ENCODE measurements at places on chromosomes 16 and 17.

- DNase-seq, result no peak
Measured at GRCh38 chr16:15822957-15823356, 33.9 kb downstream of the MYH11 start.

DNA sequence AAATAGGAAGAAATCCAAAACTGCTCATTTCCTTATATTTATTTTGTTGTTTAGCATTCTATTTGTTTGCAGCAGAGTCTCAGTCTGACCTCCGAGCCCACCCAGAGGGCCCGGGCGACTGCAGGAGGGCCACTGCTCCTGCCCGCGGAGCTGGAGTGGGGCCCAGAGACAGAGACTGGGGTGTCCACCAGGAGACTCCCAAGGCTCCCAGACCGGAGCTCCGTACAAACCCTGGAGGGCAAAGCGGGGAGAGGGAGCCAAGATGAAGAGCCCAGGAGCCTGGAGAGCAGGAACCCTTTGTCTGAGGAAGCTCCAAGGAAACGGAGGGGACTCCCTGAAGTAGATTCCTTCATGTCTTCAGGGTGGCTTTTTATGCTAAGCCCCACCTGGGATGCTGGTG, 57.9 kb downstream of the AXIN2 start:
- DNase-seq, result no peak

DNA sequence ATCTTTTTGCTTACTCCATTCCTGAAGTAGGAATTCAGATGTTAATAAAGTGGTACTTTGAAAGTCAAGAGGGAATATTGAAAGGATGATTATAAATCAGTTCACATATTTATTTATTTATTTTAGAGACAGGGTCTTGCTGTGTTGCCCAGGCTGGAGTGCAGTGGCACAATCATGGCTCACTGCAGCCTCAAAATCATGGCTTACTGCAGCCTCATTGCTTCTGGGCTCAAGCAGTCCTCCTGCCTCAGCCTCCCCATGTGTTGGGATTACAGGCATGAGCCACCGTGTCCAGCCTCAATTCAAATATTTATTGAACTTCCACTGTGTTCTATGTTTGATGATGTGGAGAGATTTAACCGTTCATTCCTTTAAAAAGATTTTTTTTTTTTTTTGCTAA, 6.6 kb downstream of the NDEL1 start:
- DNase-seq, result no peak

DNA sequence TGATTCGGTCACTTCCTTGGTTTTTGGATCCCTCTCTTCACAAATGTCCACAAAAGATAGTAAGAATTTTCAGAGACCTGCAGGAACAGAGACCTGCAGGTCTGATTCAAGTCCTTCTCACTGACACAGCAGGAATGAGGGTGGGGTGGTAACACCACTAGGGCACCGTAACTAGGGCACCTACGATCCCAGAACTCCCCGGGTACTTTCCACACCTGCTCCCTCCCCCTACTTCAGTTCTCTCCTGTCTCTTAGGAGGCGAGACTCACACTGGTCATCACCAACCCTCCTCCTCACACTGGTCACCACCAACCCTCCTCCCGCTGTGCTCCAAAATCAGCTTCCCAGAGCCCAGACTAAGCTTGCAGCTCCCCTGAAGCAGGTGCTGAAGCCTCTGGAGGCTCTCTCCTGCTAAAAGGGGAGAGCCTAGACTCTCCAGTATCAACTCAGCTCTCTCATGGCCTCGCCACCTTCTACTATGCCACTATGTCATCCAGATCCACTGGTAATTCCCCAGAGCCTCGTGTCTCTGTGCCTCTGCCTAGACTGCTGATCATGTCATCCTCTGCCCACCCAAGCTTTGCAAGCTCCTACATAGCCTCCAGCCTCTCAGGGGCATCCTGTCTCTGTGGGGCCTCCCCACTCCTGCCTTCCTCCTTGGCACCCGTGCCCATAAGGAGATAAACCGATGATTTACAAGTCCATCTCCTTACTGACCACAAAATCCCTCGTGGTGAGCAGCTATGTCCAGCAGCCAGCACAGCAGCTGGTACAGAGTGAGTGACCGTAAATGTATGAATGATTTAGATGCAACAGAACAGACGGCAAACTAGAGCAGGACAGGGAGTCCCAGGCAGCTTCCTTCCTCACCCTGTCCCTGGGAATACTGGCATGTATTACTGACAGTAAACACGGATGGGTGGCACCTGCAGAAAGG, 63.4 kb upstream of the GSG1L start:
- no peak for DNase-seq

- DNase-seq, result no peak
Measured at GRCh38 chr17:75808905-75809621, 24.5 kb downstream of the UNK start.

DNA sequence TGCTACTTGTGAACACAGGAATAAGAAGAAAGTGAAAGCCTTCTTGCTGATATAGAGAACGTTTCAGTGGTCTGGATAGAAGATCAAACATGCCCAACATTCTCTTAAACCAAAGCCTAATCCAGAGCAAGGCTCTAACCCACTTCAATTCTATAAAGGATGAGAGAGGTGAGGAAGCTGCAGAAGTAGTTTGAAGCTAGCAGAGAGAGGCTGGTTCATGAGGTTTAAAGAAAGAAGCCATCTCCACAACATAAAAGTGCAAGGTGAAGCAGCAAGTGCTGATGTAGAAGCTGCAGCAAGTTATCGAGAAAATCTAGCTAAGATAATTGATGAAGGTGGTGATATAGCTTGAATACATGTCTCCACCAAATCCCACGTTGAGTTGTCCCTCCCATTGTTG, 383.3 kb upstream of the ASIC2 start:
- DNase-seq, result no peak

- DNase-seq, result no peak
Measured at GRCh38 chr17:82365606-82366295, 5.8 kb upstream of the UTS2R start.

- DNase-seq, result peak; percentile 42
Measured at GRCh38 chr17:8223356-8224126, 13.2 kb upstream of the AURKB start.

GRCh38 chr16:75506574-75506973, 11.3 kb upstream of the CHST6 start:
- DNase-seq, result no peak

DNA sequence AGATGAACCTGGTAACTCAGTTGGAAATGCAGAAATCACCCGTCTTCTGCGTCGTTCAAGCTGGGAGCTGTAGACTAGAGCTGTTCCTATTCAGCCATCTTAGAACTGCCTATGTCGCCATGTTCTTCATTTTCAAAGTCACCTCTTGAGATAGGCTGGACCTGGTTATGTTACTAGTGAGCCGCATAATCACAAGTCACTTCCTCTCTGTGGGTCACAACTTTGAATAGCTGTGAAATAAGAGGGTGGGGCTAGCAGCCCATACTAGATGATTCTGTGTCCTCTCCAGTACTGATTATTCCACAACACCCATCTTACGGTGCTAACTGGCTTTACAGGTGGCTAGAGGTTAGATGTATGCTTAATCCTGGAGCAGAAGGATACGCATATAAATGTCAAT, 74.2 kb downstream of the VPS53 start:
- no peak for DNase-seq

DNA sequence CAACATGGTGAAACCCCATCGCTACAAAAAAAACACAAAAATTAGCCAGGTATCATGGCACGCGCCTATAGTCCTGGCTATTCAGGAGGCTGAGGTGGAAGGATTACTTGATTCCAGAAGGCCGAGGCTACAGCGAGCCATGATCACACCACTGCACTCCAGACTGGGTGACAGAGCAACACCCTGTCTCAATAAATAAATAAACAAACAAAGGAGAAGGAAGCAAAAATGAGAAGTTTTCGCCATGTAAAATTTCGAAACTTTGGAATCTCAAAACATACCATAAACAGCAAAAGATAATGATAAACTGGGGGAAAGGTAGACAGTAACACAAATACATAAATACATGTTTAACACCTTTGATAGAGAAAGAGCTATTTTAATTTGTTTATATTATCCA, 130.9 kb downstream of the ZFHX3 start:
- DNase-seq, result no peak

DNA sequence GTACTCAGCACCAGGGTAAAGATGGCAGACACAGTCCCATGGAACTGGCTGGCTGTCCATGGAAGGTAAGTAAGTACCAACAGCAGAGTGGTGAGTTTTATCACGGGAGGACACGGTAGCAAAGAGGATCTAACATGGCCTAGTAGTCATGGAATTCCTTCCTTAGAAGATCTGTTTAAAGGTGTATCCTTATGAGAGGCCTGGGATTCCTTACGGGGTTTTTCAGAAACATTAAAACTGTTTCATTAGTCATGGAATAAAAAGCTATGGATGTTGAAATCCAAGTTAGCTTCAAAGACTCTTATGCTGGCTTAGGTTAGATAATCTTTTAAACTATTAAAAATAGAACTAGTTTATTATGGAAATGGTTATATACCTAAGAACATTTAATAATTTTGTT, 7.4 kb downstream of the FTO start:
- DNase-seq, result no peak

DNA sequence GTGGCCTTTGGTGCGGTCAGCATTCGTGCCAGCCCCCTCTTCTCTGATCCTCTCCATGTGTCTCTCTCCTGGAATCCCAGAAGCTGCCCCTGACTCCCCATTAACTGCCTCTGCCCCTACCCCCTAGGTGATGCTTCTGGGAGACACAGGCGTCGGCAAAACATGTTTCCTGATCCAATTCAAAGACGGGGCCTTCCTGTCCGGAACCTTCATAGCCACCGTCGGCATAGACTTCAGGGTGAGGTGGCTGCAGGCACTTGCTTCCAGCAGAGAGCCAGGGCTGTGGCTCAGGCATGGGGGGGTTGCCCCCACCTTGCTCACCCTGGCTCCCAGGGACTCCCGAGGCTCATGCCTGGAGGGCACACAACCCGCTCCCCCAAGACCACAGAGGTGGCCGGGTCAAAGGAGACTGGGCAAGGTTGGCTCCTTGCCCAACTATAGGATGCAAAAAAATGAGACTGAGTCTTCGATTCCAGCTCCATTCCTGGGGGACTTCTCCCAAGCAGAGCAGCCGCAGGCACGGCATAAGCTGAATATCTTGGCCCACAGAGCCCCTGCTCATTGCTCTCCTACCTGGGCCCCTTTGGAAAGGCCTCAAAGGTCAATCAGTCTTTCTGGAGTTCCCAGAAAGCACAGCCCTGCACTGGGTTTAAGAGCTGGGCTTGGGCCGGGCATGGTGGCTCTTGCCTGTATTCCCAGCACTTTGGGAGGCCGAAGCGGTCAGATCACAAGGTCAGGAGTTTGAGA, 3.8 kb downstream of the RAB37 start:
- no peak for DNase-seq

DNA sequence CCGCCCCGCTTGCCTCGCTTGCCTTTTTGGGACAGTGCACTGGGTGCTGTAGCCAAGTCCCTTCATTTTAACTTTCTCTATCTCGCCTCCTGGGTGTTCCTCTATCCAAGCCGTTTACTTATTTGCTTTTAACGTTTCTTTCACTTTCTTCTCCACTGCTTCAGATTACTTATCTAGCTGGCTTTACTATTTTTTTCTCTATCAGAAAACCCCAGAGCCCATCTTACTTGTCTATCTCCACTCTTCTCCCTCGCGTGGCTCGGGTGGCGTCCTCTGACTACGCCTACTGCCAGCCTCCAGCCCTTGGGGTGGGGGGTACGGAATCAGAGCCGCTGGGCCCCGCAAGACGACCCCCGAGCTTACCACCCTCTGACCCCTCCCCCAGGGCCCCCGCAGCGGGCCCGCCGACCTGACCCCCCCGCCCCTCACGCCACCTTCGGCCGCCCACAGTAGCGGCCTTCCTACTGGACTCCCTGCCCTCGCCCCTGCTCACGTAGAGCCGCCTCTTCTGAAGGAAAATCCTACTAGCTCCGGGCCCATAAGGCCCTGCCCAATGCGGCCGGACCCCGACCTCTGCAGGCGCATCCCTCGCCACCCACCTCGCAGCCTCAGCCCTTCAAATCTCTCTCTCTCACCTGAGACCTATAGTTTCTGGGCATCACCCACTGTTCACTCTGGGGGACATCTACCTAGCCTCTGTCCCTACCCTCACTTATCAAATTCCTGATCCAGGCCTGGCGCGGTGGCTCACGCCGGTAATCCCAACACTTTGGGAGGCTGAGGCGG, 1.0 kb upstream of the SLC12A4 start:
- no peak for DNase-seq

GRCh38 chr17:29433541-29433940, 43.4 kb downstream of the TAOK1 start:
- no peak for DNase-seq
